ENCODE measurements at places on chromosomes 3 and 15.

- no peak for DNase-seq
These were observed 84.6 kb downstream of the ZBTB20 start for GRCh38 chr3:115062412-115062956.

DNA sequence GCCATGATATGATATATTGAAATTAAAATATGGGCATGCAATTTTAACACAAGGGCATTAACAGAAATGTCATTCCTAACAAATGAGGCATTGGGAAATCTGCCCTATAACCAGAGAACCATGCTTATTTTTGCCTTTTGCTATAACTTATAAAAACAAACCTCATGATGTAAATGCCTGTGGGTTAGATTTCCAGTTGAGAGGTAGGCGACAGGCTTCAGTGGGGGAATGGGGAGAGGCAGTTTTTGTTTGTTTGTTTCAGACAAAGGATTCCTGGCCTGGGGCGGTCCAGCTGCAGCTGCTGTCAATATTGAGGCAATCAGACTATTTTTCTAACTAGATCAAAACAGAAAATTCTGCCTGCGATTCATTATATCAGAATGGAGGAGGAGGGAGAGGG, 490.4 kb upstream of the CFAP20DC start:
- DNase-seq, result no peak

GRCh38 chr3:168828536-168828935, 732.8 kb upstream of the GOLIM4 start:
- no peak for DNase-seq

GRCh38 chr3:148500881-148501280, 196.8 kb upstream of the AGTR1 start:
- DNase-seq, result no peak

DNA sequence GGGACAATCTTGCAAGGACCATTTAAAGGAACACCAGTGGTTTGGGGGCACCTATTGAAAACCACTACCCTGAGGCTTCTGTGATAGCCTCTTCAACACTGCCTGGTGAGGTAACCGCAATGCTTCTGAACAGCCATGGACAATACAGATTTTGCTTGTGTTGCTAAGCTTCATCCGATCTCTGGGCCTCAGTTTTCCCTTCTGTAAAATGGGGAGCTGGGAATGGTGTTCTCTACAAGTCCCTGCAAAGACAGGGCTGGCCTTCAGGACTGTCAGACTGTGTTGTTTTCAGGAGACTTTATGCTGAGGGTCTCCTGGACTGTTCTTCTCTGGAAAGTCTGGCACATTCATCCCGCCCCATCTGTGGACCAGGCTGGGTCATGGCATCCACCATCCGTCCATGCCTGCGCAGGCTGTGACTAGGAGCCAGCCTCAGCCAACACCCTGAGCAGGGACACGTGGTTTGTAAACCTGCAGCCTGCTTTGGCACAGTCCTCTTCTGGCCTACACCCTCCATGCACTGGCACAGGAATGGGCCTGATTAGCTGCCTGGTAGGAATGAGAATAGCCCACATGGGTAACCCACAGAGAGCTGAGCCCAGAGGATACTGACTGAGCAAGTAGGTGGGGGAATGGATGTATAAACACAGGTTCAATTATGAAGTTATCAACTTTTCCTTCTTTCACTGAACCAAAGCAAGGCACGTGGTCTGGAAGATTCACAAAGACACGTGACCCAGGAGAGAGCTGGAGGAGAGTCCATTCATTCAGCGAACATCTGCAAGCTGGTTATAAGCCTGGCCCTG, 55.3 kb downstream of the ROPN1B start:
- DNase-seq, result no peak

DNA sequence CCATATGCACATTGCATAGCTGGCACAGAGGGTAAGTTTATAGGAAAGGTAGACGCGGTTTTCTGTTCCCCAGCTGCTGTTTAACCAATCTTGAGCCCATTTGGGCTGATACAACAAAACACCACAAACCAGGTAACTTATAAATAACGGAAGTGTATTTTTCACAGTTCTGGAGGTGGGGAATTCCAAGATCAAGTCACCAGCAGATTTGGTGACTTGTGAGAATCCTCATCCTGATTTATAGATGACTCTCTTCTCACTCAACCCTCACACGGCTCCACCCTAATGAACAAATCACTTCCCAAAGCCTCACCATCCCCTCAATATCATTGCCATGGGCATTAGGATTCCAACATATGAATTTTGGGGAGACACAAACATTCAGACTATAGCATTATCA, 694.4 kb upstream of the NR2F2 start:
- no peak for DNase-seq

DNA sequence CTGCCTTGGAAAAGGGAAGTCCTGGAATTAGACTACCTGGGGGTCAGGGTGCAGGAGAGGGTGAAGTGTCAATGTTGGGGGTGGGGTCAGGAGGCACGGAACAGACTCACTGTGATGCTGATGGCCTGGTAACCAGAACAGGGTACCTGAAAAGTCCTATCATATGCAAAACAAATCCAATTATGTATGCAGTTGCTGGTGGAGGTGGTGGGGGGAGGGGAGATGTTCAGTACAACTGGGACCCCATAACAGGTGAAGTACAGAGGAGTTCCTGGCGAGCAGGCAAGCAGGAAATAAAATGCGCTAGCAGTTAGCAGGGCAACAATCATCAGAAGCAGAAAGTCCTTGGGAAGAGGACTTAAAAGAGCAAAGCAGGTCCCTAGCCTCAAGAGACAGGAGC, 4.2 kb upstream of the KATNBL1 start:
- DNase-seq, result no peak

GRCh38 chr3:194686816-194687637, 1.3 kb downstream of the FAM43A start:
- no peak for DNase-seq

DNA sequence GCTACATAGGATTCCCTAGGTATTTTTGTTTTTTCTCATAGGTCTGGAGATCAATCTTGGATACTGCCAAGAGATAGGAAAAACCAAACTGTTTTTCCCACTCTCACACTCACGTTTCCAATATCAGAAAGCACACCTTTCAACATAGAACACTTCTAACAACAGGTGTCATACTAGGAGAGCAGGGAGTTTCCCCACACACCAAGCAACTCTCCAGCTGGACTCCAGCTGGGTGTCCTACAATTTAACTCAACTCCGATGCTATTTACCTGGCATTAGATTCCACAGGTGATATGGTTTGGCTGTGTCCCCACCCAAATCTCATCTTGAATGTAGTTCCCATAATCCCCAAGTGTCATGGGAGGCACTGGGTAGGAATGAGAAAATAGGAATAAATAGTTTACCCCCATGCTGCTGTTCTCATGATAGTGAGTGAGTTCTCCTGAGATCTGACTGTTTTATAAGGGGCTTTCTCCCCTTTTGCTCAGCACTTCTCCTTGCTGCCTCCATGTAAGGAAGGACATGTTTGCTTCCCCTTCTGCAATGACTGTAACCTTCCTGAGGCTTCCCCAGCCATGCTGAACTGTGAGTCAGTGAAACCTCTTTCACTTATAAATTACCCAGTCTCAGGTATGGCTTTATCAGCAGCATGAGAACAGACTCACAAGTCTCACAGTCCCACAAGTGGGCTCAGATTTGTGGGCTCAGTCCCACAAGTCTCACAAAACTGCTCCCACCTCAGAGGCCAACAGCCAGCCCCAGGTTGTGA, 354.5 kb upstream of the THBS1 start:
- no peak for DNase-seq

- DNase-seq, result no peak
These were observed 535.7 kb downstream of the FOXP1 start for GRCh38 chr3:71047616-71048531.

- peak; percentile 90 for DNase-seq
These were observed 61.7 kb downstream of the FMN1 start for GRCh38 chr15:33132722-33133345.

GRCh38 chr3:157683668-157684067, 180.5 kb upstream of the VEPH1 start:
- no peak for DNase-seq

DNA sequence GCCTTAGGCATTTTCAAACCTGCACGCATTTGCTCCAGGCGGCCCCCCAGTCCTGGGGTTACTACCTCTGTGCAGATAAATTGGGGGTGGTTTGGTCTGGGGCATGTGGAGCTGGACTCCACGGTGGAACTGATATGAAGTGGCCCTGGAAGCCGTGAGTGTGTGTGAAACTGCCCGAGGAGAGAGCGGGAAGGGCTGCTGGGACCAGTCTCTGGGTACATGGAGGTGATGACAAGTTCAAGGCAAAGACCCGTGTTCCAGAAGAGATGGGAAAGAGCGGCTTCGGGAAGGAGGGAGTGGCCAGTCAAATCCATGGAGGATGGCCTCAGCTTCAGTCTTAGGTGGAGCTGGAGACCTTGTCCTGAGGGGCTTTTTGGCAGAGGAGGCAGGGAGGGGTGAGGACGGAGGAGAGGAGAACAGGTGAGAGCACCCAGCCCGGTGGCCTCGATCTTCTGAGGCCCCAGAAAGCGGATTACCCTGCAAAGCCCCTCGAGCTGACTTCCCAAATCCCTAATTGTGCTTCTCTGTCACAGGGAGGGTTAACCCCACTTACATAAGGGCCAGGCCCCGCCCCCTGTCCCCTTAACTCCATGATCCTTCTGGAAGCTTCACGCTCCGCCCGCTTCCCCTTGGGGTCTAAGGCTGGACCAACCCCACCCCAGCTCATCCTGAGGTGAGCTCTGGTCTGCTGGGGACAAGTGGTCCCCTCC, 1.9 kb upstream of the NR2E3 start:
- no peak for DNase-seq

GRCh38 chr3:10557250-10557649, 51.9 kb upstream of the ATP2B2 start:
- no peak for DNase-seq

DNA sequence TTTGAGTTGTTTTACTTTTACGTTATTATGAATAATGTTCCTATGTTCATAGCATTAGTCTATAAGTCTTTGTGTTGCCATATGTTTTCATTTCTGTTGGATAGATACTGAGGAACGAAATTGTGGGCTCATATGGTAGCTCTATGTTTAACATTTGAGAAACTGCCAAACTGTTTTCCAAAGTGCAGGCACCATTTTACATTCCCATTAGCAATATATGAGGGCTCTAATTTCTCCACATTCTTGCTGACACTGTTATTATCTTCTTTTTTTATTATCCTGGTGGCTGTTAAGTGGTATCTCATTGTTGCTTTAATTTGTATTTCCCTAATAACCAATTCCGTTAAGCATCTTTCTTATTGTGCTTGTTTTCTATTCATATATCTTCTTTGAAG, 1.8 kb upstream of the PIK3R4 start:
- DNase-seq, result peak; percentile 4

DNA sequence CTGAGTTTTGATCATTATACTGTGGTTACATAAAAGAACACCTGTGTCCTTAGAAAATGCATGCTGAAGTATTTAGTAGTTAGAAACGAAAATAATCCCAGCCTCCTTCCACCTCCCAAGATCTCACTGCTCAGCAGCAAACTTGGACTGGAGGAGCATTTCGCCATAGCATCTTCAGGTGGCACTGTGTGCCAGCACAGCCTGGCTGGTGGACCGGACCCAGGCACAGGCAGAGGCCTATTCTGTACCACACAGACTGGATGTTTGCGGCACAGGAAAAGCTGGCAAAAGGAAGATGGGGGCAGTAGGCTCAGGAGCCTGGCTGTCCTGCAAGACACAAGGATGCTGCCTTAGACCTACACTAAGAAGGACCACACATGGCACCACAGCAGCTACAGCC, 10.2 kb downstream of the STIMATE start:
- no peak for DNase-seq

- no peak for DNase-seq
These were observed 259.2 kb upstream of the TLE3 start for GRCh38 chr15:70356919-70357318.
